ENCODE measurements at places on chromosomes 2 and 18. TPM values are rescaled to one million over a fixed set of nuclear protein-coding genes. Genes with fewer than 3 reads are reported as not detected.

- no peak for DNase-seq
These were observed 10.2 kb downstream of the ANO7 start for GRCh38 chr2:241198381-241199279.

DNA sequence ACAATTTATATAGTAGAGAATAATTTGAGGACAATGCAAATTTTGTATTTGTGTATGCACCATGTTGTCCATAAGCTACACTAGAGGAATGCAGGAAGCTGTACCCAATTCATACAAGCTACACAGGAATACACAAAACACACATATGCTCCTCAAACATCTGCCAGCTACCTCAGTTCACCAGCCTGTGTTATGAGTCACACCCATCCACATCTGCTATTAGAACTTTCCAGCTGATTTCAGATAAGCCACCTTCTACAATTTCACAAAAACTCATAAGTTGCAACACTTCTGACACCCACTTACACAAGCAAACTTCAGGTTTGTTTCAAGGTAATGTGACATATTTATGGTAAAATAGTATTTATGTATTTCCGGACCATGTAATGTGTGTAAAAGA is 438.9 kb downstream of the SATB2 start:
- no peak for DNase-seq

DNA sequence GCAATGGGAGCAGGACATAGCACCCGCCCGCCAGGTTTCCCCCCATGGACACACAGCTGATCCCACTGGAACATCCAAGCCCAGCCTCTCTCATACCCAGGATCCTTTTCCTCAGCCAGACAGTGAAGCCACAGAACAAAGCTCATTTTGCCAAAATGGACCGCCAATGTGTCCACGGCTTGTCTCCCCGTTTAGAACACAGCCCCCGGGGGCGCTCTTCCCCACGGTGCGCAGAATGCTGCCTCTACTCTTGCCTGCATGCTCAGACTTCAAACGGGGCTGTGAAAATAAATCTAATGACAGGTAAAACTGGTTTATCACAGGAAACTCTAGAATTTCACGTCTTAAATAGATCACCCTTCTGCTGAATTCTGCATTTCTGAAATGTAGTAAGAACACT is 548.5 kb upstream of the ID2 start:
- DNase-seq = no peak

DNA sequence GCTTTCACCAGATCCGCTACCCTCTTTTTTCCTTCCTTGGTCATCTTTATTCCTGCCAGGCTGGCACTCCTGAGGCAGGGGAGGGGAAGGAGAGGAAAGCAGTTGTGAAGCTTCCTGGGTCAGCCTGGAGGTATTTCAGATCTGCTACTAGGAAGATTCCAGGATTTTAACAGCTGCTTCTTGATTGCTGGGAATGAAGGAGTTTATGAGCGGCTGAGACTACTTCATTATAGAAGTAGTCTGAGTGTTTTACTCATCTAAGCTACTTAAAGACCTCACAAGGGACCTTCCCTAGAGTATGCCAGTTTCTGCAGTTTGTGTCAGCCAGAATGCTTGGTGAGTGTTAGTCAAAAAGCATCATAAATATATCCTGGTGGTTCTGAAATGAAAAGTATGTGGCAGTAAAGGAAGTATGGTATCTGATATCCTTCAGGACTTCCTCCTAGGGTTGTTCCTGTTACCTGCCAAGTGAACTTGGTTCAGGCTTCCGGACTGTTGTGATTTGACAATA is 1.9 kb downstream of the TANC1 start:
- no peak for DNase-seq

- DNase-seq = no peak
These were observed 17.4 kb upstream of the COL6A3 start for GRCh38 chr2:237431372-237431771.

DNA sequence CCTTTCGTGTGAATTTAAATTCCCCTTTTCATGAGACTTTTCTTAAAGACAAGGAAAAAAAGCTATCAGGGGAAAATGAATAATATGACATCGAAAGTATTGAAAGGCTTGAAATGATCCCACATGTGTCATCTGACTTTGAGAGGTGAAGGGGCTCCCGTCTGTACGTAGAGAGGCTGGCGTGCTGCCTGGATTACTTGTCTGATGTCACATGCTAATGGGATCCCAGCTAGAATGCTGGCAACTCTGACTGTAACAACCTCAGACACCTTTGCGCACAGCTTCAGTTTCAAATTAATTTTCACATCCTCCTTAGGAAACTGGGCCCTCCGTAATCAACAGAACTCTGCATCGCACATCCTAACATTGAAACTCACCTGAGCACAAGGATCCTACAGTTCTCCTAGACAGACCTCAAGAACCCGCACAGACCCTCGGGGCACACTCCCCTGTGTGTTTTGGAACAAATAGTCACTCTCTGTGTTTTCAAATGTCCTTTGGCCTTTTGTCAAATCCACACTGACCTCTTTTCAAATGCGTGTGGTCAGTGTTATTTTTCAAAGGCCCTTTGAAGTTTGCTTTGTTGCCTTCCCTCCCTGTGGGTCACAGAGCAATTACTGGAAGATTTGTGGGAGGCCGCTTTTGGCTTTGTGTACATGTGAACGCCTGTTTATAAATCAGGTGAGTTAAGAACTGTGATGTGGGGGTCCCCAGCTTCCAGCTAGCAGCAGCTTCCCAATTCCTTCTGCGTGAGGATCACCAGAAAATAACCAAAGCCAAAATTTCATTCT is 65.9 kb downstream of the IL1R2 start:
- DNase-seq = no peak

GRCh38 chr2:86249579-86250391 is 50.5 kb downstream of the MRPL35 start:
- no peak for DNase-seq

GRCh38 chr2:853203-853870 is 97.3 kb upstream of the SNTG2 start:
- DNase-seq = no peak

GRCh38 chr2:58398406-58398805 is 157.3 kb upstream of the FANCL start:
- DNase-seq = no peak

DNA sequence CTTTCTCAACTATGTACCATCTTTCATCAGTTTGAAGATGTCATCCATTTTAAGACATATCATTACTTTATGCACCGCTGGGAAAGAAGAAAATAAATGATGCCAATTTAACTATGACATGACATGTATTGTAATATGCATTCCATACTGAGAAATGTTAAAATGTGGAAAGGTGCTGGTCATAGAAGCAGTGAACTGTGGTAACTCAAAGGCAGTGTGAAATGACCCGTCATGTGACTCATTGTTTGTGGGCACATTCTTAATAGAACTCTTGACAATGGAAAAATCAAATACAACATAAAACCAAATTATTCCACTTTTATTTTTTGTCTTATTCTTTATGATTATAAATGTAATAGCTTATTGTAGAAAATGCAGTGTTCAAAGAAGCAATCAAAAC is 455.0 kb upstream of the ST6GAL2 start:
- no peak for DNase-seq

- no peak for DNase-seq
These were observed 403 bp downstream of the COL4A3 start for GRCh38 chr2:227164763-227165291.

DNA sequence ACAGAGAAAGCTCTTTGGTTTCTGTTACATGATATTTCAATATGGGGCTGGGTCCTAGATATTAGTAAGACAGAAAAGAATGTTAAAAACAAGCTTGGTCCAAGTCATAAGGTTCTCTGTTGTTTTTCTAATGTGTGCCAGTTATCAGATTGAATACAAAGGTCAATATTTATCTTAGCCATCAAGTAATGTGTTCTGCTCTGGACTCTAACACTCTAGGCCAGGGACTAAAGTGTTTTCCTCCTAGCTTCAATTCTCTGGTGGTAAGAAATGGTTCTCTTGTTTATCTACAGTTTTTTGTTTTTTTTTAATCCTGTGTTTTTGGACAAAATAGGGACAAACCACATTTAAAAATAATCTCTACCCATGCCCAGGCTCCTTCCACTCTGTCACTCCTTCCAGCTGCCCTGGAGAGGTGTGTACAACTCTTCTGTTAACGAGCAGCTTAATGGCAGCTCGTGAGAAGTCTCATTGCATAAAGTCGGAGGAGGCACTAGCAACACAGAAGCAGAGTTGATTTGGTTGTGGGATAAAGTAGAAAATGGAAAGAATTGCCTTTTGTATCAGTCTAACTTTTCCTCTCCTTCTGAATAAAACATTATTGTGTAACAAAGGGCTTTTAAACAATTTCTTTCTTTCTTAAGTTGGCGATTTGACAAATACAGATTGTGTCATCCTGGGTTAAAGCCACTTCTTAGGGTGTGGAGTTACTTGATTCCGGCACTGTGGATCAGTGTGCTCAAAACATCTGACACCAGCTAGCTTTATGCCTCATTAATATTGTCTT is 8.0 kb upstream of the SESTD1 start:
- DNase-seq = no peak

GRCh38 chr2:53549497-53549896 is 218.1 kb upstream of the CHAC2 start:
- no peak for DNase-seq

- no peak for DNase-seq
These were observed 12.1 kb downstream of the PTMA start for GRCh38 chr2:231720292-231720986.

DNA sequence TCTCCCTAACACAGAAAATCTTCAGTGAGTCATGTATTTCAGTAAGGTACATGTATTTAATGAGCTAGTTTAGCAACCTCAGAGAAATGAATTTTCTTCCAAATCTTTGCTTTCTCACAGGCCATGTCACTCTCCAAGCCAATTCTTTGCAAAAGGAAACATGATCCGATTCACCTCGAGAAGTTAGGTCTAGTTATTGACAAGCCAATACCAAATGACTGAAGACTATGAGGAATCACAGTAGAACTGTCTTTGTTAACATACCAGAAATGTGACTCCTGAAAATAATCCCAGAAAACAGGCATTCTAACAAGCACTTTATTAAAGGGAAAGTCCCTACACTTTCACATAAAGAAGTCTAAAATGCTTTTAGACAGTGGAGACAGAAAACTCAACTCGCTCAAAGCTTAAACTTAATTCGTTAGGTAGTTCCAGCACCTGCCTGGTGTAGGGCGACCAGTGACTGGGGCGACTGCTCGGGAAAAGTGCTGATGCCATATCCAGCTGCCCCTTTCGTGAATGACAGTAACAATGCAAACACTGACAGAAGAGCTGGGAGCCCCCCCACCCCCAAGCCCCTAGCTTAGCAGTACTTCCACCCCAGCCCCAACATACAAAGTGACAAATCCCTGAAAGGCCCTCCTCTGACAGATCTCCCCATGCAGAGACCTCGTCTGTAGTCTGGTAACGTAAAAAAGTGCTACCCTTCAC is 1.8 kb downstream of the MEMO1 start:
- no peak for DNase-seq

GRCh38 chr2:96832408-96832753 is 11.4 kb downstream of the ANKRD23 start:
- no peak for DNase-seq

GRCh38 chr2:1026141-1026540 is 75.5 kb downstream of the SNTG2 start:
- DNase-seq = no peak

DNA sequence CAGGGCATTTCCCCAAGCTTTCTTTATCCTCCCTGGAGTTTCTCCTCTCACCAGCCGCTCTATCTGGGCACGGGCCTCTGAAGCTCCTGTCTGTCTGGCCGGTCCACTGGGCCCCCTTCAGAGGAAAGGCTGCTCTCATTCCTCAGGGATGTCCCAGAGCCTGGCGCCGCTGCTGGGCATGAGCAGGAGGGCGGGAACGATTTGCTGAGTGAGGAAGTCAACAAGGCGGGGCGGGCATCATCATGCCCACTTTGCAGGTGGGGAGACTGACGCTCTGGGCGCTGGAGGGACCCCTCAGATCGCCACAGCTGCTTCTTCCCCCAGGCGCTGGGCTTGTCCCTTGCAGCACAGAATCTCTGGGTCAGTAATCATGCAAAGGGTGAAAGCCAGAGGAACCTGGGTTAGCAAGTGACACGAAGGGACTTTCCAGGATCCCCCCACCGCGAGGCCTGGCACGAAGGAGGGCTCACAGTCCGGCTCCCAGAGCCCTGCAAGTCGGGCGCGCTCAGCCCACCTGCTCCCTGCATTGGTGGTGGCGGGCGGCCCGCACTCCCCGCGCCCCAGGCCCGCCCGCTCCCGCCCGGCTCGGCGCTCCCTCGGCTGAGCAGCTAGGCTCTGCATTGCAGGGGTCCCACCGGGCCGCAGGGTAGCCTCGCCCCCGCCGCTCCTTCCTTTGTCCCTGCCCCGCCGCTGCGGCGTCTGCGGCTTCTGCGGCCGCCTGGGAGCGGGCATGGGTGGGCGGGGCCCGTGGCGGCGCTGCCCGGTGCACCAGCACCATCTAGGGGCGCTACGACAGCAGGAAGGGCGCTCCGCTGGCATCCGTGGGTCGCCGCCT is 157.8 kb downstream of the CYRIA start:
- DNase-seq = no peak

DNA sequence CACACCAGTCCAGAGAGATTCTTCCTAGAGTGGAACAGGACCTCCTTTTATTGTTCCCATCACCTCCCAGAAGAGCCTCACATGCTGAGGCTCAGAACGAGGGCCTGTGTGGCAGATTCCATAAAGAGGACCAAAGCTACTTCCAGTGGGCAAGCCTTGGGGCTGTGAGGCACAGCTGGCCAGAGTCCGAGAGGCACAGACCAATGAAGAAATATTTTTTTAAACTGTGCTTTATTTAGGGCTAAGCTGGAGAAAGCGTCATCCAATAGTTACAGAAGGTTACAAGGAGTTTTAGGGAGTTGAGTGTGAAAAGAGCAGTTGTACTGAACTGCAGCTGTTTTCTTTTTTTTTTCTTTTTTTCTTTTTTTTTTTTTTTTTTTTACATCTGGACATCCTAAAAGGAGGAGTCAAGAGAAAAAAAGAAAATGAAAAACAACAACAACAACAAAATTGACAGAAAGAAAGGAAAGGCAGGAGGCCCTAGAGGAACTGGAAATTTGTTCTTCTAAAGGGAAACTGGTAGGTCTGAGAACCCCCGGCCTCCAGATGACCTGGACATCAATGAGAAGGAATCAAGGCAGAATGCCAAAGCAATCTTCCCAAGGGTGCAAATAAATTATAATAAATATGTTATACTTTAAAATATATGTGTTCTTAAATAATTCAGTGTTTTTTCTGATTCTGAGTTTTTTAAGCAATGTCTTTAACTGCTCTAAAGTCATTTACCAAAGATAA is 322.6 kb downstream of the CELF4 start:
- no peak for DNase-seq

DNA sequence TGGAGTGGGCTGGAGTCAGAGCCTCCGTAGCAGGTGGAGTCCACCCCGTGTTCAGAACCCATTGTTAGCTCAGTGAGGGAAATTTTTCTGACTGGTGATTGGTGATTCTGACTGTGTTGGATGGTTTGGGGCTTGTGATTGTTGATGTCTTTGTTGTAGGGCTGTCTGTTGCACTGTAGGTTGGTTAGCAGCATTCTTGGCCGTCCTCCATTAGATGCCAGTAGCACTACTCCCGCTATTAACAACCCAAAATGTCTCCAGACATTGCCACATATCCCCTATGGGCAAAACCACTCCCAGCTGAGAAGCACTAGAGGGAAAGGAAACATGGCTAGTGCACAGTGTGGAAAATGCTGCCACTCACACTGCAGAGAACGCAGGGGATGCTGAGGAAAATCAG is 51.7 kb downstream of the ARMC9 start:
- DNase-seq = no peak

The NEURL3 gene
- total RNA-seq = not detected

The SATB2 gene
- total RNA-seq = 3.5 TPM

The RGPD3 gene
- total RNA-seq = 0.47 TPM

The RAX gene
- total RNA-seq = not detected

The TMEM37 gene
- total RNA-seq = 25.2 TPM

The CDH7 gene
- total RNA-seq = 0.47 TPM

The CFAP210 gene
- total RNA-seq = not detected

The DSC3 gene
- 19.2 TPM for total RNA-seq

Measured in omental fat pad (tissue), 4 donors.